ENCODE measurements at places on chromosomes 16 and 17.

DNA sequence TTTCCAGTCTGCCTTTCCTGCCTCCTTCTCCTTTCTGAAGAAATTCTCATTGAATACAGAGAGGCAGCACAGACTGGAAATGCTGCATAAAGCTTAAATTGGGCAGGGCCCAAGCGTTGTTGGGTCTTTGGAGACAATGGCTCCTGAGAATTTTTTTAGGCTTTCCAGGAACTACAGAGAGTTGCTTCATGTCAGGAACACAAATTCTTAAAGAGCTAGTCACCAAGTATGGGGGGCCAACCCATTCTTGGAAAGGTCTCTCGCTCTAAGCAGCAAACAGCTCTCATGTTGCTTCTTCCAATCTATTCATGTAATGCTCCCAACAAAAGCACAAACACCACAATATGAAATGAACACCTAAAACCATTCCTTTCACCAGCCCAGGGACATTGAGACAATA, 6.9 kb downstream of the HNF1B start:
- DNase-seq, result no peak

GRCh38 chr17:16178836-16179235, 36.5 kb downstream of the NCOR1 start:
- no peak for DNase-seq

GRCh38 chr17:8436169-8436843, 622 bp downstream of the NDEL1 start:
- peak; percentile 78 for DNase-seq

DNA sequence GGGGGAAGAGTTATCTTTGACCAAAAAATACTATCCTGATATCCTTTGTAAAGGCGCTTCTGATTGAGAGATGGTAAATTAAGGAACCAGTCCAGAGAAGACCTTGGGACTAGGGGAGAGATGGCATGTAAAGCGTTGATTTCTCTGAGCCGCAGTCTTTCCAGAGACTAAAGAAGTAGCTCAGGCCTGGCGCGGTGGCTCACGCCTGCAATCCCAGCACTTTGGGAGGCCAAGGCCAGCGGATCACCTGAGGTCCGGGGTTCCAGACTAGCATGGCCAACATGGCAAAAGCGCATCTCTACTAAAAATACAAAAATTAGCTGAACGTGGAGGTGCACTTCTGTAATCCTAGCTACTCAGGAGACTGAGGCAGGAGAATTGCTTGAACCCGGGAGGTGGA, 625 bp upstream of the CENPT start:
- no peak for DNase-seq

DNA sequence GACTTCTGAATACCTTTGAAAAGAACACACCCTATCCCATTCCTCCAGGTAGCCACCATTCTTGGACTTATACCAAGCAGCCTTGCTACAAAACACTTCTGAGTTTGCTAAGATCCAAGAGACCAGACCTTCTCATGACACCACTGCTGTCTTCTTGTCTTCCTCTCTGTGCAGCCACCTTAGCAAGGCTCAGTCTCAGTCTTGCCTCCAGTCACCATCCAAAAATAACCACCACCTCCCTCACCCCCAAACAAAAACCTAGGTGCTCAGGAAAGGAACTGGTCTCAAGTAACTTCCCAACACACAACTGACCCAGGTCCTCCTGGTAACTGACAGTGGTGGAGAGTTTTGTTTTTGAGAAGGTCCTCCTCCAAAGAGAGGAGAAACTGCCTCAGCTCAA, 90.9 kb upstream of the CORO6 start:
- no peak for DNase-seq

GRCh38 chr16:61480250-61480649, 556.0 kb downstream of the CDH8 start:
- DNase-seq, result no peak

DNA sequence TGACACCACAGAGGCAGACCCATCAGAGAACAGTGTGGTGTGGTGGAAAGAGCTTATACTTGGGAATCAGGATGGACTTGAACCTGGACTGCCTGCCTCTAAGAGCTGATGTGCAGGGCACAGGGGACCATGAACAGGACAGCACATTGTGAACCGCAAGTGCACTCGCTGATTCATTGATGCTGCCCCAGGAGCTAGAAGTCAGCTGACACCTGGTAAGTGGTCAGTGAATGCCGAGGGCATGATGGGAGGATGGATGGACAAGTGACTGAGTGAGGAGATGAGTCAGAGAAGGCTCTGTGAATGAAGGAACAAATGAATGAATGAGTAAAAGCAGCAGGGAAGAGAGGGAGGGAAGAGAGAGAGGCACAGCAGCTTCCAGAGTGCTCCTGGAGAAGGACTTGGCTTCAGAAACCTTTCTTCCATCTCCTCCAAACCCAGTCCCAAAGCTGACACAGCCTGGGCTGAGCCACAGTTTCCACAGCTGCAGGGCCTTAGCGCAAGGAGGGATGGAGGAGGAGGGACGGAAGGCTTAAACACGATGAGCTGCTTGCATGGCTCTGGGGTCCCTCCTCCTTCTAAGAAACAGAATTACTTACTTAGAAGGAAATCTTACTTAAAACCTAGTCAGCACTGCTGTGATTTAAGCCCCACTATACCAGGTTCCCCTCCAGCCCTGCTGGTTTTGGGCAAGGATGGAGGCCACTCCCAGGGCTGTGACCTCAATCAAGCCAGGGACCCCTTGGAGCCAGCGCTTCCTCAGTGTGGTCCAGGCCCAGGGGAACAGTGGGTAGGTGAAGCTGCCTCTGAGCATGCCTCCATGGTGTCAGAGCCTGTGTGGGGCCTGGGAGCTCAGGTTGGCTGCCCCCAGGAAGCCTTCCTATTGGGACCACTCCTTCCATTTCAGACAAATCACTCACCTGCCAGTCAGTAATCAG, 184.6 kb downstream of the TMEM132E start:
- DNase-seq, result no peak

DNA sequence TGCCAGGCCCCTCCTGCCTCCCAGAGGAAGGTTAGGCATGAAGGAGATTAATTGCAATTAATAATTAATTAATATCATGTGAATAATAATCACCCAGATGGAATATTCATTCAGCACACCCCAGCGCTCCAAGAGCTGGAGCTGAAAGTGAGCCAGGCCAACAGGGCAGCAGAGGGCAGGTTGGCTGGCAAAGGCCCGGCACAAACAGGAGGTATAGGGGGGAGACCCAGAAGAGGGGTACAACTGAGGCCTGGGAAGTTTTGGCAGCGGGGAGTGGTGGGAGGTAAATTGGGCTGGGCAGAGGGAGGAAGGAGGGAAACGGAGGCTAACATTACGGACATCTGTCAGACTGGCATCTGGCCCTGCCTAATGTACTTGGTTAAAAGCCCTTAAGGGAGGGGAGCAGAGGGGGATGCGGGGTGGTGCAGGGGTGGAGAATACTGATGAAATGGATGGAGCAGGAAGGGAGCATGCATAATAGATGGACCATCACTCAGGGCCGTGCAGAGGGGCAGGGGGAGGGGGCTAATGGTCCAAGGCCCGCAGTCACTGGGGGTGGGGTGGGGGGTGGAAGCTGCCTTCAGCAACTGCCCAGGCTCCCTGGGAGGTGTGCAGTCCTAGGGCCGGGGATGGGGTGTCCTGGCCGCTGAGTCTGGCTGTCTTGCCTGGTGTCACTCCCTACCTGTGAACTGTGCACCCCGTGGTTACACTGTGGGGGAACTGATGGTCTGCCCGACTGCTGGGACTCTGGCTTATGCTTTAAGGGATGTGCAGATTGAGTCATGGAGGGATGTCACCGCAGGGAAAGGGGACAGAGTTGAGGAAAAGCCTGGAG, 1.9 kb downstream of the ADAM11 start:
- DNase-seq, result no peak

- DNase-seq, result peak; percentile 69
Measured at GRCh38 chr17:82228842-82229697, at the start of gene SLC16A3. SLC16A3 (plus strand) TSS chr17:82229042; CDS start chr17:82236009, 6,967 bp downstream.

DNA sequence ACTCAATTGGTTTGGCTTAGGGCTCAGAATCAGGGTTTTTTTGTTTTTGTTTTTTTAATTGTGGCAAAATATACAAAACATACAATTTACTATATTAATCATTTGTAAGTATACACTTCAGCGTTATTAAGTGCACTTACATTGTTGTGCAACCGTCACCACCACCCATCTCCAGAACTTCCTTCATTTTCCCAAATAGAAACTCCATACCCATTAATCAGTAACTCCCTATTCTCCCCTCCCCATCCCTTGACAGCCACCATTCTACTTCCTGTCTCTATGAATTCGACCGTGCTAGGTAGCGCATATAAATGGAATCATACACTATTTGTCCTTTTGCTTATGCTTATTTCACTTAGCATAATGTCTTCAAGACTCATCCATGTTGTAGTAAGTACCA, 45.2 kb upstream of the DHX40 start:
- no peak for DNase-seq

GRCh38 chr16:74563828-74564263, 43.1 kb downstream of the GLG1 start:
- peak; percentile 41 for DNase-seq

GRCh38 chr16:24834459-24835335, 11.1 kb upstream of the SLC5A11 start:
- DNase-seq, result no peak

- DNase-seq, result no peak
Measured at GRCh38 chr16:17483351-17483750, 12.6 kb upstream of the XYLT1 start.

- DNase-seq, result peak; percentile 57
Measured at GRCh38 chr17:76710863-76711611, at the start of gene MXRA7. MXRA7 (minus strand) TSS chr17:76710965; CDS start chr17:76710946, 19 bp downstream.

DNA sequence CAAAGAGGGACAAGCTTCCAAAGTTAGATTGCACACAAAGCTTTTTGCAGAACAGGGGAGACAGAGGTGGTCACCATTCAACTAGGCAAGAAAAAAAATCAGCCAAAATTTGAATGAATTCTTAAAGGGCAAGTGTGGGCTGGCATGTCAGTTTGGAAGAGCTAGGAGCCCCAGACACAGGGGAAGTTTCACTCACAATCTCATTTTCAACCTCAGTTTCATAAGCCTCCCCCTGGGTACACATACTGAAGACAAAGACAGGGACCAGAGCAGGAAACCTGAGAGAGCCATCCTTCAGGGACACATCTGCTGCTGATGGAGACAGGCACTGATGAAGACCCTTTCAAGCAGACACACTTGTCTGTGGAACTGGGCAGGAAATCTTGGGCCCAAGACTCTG, 106.3 kb upstream of the PSMD7 start:
- no peak for DNase-seq

DNA sequence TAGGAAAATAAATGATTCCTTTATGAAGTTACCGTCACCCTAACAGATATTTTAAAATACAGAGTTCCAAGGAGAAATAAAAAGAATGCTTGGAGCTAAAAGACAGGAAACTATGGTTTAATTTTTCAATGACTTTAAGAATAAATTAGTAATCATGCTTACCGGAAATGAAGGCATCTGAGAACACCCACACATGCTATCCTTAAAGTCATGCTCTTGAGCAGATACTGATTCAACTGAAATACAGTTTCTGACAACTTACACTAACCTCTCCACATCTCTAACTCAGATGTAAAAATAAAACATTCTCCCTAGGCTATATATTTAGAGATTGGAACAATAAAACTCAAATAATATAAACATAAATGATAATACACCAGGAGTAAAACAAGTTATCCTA, 7.8 kb downstream of the PSMD12 start:
- DNase-seq, result no peak

DNA sequence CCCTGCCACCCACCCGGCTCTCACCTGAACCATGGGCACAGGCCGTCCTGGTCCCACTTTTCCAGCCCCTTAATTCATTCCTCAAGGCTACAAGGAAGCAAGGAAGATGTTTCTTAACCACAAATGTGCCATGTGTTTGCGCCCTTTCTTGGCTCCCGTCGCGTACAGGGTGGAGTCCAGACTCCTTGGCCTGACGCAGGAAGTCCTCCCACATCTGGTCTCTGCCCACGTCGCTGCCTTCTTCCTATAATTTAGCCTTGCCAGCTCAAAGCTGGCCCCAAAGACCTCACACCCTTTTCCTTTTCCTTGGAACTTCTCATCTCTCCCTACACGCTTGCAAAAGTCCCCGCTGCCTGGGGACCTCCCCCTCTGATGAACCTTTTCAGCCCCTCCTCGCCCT, 38.8 kb upstream of the BHLHA9 start:
- DNase-seq, result no peak

DNA sequence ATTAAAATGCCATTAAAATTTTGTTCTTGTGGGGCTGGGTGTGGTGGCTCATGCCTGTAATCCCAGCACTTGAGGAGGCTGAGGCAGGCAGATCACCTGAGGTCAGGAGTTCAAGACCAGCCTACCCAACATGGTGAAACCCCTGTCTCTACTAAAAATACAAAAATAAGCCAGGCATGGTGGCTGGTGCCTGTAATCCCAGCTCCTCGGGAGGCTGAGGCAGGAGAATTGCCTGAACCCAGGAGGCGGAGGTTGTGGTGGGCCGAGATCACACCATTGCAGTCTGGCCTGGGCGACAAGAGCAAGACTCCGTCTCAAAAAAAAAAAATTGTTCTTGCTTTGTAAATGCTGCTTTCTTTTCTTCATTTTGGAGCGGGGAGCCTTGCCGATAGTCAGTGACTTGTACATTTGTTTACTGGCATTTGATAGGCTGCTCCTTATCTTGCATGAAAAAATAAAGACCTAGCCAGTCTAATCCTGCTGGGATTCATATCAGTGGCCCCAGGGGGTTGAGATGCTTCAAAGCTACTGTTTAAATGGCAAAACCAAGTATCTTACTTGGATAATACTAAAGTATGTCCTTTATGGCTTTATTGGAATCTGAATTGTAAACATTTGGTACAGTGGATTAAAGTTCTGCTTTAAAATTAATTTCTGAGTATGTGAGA, 3.3 kb upstream of the CLTC start:
- DNase-seq, result no peak

DNA sequence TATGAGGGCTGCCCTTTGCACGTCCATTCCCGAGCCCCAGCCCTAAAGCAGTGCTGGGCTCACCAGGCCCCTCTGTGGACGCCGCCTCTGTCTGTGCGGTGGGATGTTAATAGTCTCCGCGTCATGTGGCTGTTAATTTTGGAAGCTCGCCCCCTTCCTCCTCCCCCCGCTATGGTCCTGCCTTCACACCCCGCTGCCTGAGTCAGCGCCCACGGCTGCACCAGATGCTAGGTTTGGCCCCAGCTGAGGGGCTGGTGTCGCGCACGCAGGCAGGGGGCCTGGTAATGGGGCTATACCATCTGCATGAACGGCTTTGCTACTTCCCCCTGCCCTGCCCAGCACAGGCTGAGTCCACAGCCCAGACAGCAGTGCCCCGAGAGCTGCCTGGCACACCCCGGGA, 4.1 kb upstream of the SSTR5 start:
- DNase-seq, result no peak

DNA sequence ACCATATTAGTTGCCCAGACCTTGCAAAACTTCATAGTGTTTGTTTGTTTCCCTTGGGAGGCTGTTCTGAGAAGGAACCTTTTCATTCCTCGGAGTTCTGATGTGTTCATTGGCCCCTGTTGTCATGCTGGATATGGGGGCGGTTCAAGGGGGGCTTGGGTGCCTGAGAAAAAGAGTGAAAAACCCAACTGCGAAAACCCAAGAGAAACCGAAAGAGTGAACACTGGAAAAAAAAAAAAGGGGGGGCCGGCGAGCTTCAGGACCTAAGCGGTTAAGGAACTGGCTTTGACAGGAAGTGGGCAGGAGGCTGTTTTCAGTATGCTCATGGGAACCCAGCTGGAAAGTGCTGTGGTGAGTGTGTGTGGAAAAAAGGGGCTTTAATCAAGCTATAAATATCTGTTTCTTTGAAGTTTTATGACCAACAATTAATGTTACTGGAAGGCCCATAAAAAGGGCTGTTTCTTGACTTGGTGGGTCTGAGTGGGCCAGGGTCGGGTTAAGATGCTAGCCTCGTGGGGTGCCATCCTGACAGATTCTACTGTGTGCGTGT, 510.7 kb downstream of the MAF start:
- peak; percentile 77 for DNase-seq

All from activated CD4-positive, alpha-beta T cell treated with anti-CD3 and anti-CD28 coated beads for 48 hours (primary cell).